ENCODE measurements at places on chromosomes 12 and 14.

- no peak overlapping the region for H3K4me3 ChIP-seq
- H3K36me3 ChIP-seq: no peaks in the 10 kb centered on the region
- H3K27ac ChIP-seq: no peak overlapping the region
- H3K27me3 ChIP-seq: no peaks in the 10 kb centered on the region
- no peaks in the 10 kb centered on the region for H3K4me1 ChIP-seq
These were observed 592.5 kb upstream of the USP15 start for GRCh38 chr12:61667676-61668075.

DNA sequence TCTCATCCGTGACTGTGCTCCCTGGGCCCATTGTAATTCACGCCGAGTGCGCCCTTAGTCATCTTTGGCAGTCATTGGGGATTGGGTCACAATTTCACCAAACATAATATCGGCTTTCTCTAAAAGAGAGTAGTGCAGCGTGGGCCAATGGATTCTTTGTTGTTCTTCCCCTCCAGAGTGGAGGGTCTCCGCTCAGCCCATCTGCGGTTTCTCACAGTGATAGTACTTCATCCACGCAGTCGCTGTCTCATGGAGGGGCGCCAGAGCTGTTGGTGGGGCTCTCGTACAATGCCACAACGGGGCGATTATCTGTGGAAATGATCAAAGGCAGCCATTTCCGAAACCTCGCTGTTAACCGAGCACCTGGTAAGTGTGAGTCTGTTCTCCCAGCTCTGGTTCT is 321.8 kb downstream of the SNAPC1 start:
- no peak overlapping the region for H3K4me3 ChIP-seq
- no peaks in the 10 kb centered on the region for H3K4me1 ChIP-seq
- DNase-seq: no peak
- H3K27ac ChIP-seq: no peak overlapping the region
- no peaks in the 10 kb centered on the region for H3K36me3 ChIP-seq
- no peaks in the 10 kb centered on the region for H3K27me3 ChIP-seq

DNA sequence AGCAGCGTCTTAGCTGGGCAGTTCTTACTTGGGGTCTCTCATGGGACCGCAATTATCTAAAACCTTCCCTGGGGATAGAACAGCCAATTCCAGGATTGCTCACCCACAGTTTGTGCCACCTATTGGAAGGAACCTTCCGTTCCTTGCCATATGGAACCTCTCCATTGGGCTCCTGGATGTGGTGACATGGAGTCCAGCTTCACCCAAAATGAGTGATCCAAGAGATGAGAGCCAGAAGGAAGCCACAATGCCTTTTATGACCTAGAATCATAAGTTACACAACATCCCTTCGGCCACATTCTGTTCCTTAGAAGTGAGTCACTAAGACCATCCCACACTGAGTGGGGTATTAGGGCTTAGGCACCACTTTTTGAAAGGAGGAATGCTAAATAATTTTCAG is 164.4 kb downstream of the FBXL14 start:
- no peaks in the 10 kb centered on the region for H3K36me3 ChIP-seq
- H3K27me3 ChIP-seq: no peaks in the 10 kb centered on the region
- no peak overlapping the region for H3K27ac ChIP-seq
- DNase-seq: no peak
- H3K4me1 ChIP-seq: peaks cover 1% of the 10 kb centered on the region

DNA sequence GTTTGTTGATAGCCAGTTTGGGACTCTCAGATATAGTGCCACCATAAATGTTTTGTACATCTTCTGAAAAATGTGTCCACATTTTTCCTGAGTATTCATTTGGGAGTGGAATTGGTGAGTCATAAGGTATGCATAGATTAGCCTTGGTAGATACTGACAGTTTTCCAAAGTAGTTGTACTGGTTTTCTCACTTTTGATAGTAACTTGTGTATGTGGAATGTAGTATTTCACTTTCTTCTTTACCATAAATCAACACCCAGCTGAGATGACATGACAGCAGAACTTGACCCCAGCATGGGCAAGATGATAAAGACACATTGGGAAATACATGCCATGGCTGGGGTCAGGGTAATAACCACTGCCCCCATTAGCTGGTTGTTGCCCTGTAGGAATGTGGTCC is 5.4 kb downstream of the FBXW8 start:
- peaks cover 6% of the 10 kb centered on the region for H3K4me1 ChIP-seq
- H3K27ac ChIP-seq: no peak overlapping the region
- H3K4me3 ChIP-seq: no peak overlapping the region
- no peak for DNase-seq
- H3K36me3 ChIP-seq: no peaks in the 10 kb centered on the region

- H3K4me3 ChIP-seq: no peak overlapping the region
- no peaks in the 10 kb centered on the region for H3K36me3 ChIP-seq
- H3K27me3 ChIP-seq: no peaks in the 10 kb centered on the region
These were observed 68.6 kb upstream of the MAX start for GRCh38 chr14:65170768-65171507.

- H3K36me3 ChIP-seq: no peaks in the 10 kb centered on the region
- DNase-seq: no peak
- no peaks in the 10 kb centered on the region for H3K27me3 ChIP-seq
- no peak overlapping the region for H3K27ac ChIP-seq
- no peaks in the 10 kb centered on the region for H3K4me1 ChIP-seq
These were observed 19.9 kb upstream of the PHC1 start for GRCh38 chr12:8894378-8894777.
